Activated naive CD8-positive, alpha-beta T cell treated with anti-CD3 and anti-CD28 coated beads, Interleukin-2, amount 50 U/mL, for 24 hours (primary cell): ENCODE measurements at places on chromosomes 6 and 20.

- no peak for DNase-seq
Observed at GRCh38 chr6:21000331-21000801, 466.1 kb downstream of the CDKAL1 start.

- no peak for DNase-seq
Observed at GRCh38 chr6:156695742-156696141, 81.4 kb upstream of the ARID1B start.

DNA sequence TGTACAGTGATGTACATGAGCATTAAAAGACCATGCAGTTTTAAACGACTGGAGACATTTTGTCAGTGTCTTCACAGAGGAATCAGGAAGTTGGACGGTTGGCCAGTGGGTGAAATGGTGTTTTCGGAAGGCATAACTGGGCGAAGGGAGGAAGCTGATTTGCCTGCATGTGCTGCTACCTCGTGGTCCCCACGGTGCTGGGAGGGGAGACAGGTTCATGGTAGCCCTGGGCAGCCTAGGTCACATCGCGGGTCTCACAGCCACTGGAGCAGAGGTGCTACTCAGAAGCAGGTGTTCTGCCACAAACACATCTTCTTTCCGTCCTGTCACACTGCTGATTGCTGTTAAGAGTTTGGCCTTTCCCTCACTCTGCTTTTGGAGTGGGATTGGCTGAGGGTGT, 35.2 kb downstream of the HIVEP1 start:
- DNase-seq: no peak

GRCh38 chr6:53282234-53282633, 66.5 kb downstream of the ELOVL5 start:
- no peak for DNase-seq

DNA sequence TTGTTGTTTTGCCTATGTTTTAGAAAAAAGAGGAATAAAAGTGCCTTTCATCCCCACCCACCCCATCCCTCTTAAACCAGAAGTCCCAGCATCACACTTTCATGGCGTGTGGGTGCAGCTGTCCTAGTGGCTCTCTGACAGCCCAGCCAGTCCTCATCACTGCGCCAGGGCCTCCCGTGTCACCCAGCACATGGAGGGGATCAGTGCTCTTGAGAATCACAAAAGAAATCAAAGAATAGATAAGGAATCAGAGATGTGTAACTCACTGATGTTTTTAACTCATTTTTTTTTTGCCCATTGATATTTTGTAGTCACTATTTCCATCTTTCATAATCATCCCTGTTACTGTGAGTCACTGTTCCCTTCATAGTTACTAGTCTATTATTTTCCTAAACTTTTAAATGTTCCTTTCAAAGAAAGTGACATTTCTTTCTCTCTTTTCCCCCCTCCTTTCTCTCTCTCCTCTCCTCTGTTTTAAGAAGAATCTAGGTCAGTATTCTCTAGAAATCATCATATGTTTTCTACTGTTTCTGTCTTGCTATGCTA, 78.6 kb downstream of the AIG1 start:
- peak; percentile 9 for DNase-seq

GRCh38 chr6:22457996-22458395, 111.4 kb upstream of the HDGFL1 start:
- no peak for DNase-seq

GRCh38 chr6:2589171-2589661, 161.5 kb downstream of the MYLK4 start:
- no peak for DNase-seq

DNA sequence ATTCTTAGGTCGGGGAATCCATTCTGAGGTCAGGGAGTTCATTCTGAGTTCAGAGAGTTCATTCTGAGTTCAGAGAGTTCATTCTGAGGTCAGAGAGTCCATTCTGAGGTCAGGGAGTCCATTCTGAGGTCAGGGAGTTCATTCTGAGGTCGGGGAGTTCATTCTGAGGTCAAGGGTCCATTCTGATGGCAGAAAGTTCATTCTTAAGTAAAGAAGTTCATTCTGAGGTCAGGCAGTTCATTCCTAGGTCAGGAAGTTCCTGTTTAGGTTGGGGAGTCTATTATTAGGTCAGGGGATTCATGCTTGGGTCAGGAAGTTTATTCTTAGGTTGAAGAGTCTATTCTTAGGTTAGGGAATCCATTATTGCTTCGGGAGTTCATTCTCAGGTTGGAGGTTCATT, 16.5 kb upstream of the NXT1 start:
- no peak for DNase-seq

DNA sequence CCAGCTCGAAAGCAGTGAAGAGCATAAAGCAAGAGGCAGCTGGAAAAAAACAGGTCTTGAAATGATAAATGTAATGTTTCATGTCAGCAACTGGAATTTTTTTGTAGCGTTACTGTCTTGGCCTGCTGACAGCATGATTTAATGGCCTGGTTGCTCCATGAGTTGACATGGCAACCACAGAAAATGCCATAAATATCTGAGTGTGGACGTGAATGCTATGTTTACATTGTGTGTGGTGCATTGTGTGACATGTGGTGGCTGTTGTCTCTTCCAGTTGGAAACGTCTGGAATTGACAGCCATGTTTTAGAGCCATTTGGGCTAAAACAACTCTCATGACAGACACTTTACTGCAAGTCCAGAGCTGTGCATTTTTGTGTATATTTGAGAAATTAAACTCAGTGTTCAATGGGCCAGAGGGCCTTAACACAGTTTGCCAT, 170.0 kb downstream of the FOXA2 start:
- DNase-seq: no peak

DNA sequence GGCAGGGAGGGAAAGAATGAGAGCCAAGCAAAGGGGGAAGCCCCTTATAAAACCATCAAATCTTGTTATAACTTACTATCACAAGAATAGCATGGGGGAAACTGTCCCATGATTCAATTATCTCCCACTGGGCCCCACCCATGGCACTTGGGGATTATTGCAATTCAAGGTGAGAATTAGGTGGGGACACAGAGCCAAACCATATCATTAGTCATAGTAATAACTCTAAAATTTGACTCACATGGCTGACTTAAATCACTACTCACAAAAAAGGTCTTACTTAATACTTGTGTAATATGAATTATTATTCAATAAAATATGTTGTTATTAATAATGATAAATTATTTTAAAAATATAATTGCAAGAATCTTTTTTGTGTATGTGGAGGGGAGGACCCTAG, 178.1 kb upstream of the TCF21 start:
- DNase-seq: no peak

DNA sequence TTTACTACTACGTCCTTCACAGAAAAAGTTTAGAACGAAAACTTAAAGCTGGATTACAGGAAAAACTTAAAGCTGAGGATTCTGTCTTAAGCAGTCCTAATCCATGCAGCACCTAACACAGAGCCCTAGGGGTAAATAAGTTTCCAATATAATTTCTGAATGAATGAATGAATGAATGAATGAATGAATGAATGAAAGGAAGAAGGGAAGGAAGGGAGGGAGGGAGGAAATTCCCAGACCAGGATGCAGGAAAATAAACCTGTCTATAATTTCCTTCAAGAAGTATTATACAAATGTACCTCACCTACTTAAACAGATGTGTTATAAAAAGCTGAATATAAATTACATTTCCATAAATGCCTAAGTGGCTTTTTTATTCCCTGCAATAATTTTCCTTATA, 83.4 kb downstream of the RNGTT start:
- DNase-seq: no peak

GRCh38 chr6:122753688-122754056, 25.8 kb upstream of the FABP7 start:
- DNase-seq: no peak

GRCh38 chr6:127554435-127555006, 22.5 kb upstream of the C6orf58 start:
- DNase-seq: peak; percentile 18

DNA sequence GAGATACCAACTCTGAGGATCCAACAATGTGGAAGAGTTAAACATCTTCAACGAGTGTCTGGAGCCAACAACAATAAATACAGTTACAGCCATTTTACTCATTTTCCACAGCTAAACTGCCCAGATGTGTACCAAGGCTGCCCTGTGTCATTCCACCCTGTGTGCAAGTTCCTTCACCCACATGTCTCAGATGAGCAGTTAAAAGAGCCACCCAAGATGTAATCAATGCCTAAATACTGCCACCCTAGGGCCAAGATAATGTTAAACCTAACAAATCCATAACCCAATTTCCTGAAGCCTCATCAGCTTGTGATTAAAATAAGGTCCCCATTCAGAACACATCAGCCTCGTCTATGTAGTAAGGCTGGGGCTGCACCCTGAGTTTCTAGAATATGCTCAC, 59.9 kb downstream of the GMDS start:
- no peak for DNase-seq

- no peak for DNase-seq
Observed at GRCh38 chr6:71589254-71589653, 297.1 kb upstream of the RIMS1 start.

- DNase-seq: no peak
Observed at GRCh38 chr20:33648396-33649004, 13.6 kb upstream of the C20orf144 start.

DNA sequence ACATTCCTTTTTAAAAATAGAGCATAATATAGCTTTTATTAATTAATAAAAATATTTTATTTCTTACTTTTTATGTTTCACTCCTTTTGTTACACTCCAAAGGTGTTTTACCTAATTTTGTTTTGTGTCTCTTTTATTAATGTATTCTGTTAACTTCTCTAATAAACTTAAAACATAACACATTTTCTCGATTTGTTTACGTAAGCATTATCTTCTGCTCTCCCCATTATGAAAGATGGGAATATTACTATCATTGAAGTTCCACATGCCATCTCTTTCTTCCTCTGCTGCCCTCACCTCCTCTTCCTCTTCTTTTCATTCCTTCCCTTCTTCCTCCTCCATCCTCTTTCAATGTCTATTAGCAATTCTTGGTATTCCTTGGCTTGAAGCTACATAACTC, 85.0 kb upstream of the HCRTR2 start:
- no peak for DNase-seq

DNA sequence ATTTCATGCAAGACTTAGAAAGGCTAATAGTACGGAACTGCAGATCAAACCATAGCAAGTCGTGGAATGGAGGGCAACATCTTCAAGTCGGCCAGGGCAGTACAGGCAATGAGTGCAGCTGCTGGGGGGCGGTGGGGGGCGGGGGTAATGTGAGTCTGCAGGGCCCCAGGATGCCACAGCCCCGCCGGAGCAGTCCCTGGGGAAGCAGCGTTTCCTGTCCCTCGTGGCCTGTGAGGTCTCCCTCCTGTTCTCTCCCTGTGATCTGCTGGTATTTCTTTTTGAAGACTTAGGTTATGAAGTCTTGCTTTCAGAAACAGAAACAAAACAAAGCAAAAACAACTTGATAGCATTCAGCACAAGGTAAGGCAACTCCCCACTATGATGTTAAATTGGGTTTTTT, 351.9 kb downstream of the FOXA2 start:
- DNase-seq: no peak
